ENCODE measurements at places on chromosomes 11 and 22. TPM values are rescaled to one million over a fixed set of nuclear protein-coding genes. Genes with fewer than 3 reads are reported as not detected.

The ARL2 gene
- 126 TPM for total RNA-seq

The DSCAML1 gene
- total RNA-seq, result 0.83 TPM

The SCGB2A2 gene
- not detected for total RNA-seq

The CDC42BPG gene
- total RNA-seq, result 0.35 TPM

The EXPH5 gene
- 2.5 TPM for total RNA-seq

The CDC42EP1 gene
- 15.4 TPM for total RNA-seq

The GAS2 gene
- total RNA-seq, result 9.7 TPM

The MGAT3 gene
- 3.9 TPM for total RNA-seq

The SUSD2 gene
- 2.6 TPM for total RNA-seq

The KDM4D gene
- total RNA-seq, result 0.40 TPM

The ROM1 gene
- 1.5 TPM for total RNA-seq

The HOATZ gene
- not detected for total RNA-seq

The SIPA1 gene
- total RNA-seq, result 22.5 TPM

The UEVLD gene
- 19.3 TPM for total RNA-seq

The SCUBE1 gene
- total RNA-seq, result 0.24 TPM

The DYNC2H1 gene
- total RNA-seq, result 2.9 TPM

The SIK3 gene
- total RNA-seq, result 30.6 TPM

The KCTD14 gene
- not detected for total RNA-seq

The OR51B2 gene
- not detected for total RNA-seq

The PHF21B gene
- 0.30 TPM for total RNA-seq

The ESAM gene
- total RNA-seq, result 39.0 TPM

The CABP7 gene
- not detected for total RNA-seq

The OR10D3 gene
- not detected for total RNA-seq

The KRTAP5-8 gene
- total RNA-seq, result not detected

The CHRM1 gene
- not detected for total RNA-seq

The PRRG4 gene
- 0.59 TPM for total RNA-seq

The CCDC117 gene
- total RNA-seq, result 12.0 TPM

The LRRC32 gene
- total RNA-seq, result 30.3 TPM

The ACR gene
- total RNA-seq, result 0.43 TPM

The SCGB1A1 gene
- not detected for total RNA-seq

The IGLL5 gene
- not detected for total RNA-seq

The ASPHD2 gene
- total RNA-seq, result not detected
